Activated CD8-positive, alpha-beta memory T cell treated with anti-CD3 and anti-CD28 coated beads for 1 hour (primary cell): ENCODE measurements at places on chromosomes 1 and 21.

DNA sequence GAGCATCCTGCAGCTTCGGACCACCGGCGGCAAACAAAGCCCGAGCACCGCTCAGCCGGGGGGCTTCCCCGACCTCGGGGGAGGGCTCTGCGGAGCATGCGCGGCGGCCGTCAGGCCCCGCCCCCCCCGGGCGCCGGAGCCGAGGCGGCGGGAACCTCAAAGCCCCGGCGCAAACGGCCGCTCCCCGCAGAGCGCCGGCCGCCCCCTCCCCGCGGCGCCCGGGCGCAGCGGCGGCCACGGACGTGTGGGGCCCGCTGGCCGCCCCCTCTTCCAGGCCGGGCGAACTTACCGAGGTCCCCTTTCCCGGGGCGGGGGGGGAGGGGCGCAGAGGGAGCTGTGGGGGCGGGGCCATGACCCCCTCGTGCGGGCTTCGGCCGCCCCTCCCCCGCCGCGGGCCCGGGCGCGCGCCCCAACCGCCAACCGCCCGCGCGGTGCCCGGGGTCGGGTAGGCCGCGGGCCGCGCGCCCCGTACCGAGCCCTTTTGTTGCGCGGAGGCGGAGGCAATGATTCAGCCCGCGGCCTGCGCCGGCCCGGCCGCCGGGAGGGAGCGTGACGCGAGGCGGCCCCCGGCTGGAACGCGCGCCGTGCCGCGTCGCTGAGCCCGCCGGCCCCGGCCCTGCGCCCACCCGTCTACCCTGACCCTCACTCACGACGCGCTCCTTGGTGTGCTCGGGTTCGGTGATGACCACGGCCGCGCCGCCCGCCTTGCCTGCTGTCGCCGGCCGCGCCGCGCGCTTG, 1.7 kb downstream of the RCC2 start:
- peak; percentile 36 for DNase-seq

GRCh38 chr1:60952612-60953111, 129.7 kb upstream of the NFIA start:
- no peak for DNase-seq

DNA sequence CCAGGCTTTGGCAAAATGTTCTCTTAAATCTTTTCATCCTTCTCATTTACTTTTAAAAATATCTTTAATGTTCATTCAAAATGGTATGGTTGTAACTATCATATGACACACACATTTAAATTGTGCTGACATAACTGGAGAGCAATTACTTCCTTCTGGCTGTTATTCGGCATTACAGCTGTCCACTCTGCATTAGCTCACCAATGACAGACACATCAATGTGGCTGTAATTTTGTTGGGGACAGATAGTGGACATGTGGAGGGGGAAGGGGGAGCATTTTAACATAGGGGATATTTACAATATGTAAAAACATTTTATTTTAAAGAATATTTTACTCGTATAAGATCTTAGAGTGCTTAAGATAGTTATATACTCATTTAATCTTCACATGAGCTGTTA, 319.8 kb downstream of the HMCN1 start:
- DNase-seq = no peak

DNA sequence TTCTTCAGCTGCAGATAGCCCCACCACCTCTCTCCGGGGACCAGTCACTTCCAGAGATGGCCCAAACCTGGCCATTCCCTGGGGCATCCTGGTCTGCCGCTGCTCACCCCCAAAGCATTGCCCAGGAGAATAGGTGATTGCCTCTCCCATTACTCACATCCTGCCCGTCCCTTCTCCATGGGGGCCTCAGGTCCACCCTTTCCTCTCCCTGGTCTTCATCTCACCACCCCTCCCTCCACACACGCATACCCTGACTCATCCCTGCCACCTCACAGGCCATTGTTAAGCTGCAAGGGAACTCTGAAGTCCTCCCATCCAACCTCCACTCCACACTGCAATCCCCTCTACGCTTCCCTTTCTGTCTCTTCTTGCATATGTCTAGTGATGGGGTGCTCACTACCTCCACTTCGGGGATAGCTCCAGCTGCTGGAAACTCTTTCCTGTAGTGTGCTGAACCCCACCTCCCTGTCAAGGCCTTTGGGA, at the start of gene PLEKHG5:
TSS of gene PLEKHG5 (minus strand) at position 188 of the 483 bp plus-strand sequence. CDS start 14,096 bp downstream, outside the sequence.
- DNase-seq = no peak

- DNase-seq = no peak
Observed at GRCh38 chr1:247411621-247412327, 4.2 kb upstream of the NLRP3 start.
